ENCODE measurements at places on chromosomes 7 and 10.

DNA sequence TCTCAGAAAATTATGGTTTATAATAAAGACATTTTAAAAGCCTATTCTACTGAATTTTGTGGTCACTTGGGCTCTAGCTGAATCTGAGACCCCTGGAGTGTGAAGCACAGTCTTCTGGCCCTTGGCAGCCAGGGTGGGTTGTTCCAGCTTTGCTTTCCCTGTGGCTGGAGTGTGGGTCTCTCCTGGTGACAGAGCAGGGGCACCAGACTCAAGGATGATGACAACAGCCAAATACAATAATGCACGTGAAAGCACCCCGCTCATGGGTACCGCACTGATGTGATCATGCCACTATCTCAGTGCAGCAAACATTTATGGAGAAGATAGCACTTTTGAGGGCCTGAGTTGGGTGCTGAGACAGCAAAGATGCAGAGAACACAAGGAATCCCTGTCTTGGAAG, 134.8 kb upstream of the ADAM12 start:
- no peak for DNase-seq

DNA sequence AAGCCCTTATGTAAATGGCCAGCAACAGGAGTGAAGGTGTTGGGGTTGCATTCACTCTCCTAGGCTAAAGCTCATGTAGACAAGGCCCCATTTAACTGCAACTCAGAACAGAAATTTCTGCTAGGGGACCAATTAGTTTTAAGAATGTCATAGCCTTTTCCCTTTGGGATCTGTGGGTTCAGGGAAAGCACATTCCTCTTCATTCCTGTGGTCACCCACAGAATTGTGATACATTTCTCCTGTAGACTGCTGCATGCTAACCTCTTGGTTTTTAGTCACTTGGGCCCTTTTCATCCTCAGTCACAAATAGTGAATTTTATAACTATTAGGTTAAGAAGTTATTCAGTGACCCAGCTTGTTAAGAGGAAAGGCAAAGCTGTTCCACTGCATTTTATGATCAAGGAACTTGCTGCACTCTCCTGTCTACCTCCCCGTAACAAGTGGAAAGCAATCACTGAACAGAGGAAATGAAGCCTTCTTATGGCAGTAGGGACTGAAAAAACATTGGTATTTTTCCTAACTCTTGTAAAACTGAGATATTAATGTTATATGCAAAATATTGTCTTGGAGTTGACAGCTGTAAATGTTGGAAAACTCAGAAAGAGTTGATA, 124.9 kb downstream of the SND1 start:
- peak; percentile 88 for DNase-seq

- DNase-seq: no peak
Measured at GRCh38 chr10:20313665-20314064, 497.4 kb downstream of the PLXDC2 start.

GRCh38 chr7:36583318-36583717, 141.0 kb downstream of the AOAH start:
- peak; percentile 67 for DNase-seq

GRCh38 chr7:127337581-127337980, 54.9 kb downstream of the ZNF800 start:
- no peak for DNase-seq

- no peak for DNase-seq
Measured at GRCh38 chr10:64396105-64396708, 875.0 kb downstream of the REEP3 start.

DNA sequence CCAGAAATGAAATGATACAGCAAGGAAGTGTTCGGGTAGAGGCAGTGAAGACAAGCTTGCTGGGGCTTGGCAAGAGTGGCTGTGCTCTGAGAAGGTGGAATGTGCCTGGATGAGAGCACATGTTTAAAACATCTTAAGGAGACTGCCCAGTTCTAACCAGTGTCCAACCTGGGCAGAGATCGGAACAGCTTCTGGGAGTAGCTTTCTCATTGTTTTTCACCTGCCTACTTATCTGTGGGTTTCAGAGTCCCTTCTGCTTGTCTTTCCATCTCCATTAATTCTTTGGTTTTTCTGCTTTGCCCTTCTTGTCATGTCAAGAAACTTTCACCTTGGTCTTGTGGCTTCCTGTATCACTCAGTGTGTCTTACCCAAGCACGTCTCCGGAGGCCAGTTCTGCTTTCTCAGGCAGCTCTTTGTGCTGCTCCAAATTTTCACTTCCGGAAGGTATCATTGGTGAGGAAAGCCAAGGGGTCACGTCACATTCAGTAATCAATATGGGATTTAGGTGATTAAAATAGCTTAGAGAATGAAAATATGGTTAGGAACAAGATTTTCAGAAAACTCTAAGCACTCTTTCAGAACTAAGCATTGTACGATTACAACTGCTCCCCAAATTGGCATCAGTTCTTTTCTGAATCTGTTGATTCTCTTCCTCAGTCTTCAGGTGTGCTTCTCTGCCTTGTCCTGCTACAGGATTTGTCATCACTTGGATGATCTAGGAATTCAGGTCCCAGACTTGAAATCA, 5.5 kb upstream of the LAMB4 start:
- no peak for DNase-seq

DNA sequence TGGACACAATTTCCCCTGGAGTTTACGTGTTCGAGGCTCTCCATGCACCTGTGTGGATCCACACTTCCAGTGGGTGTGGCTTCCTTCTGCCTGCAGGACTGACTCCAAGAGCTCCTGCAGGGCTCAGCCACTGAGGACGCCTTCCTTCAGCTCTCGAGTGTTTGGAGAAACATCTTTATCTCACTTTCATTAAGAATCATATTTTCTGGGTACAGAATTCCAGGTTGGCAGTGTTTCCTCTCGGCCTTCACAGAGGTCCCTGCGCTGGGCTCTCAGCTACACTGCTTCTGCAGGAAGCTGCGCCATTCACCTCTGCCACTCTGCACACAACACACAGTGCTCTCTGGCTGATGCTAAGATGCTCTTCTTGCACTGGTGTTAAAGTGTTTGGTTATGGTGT, 69.9 kb upstream of the NKX6-2 start:
- DNase-seq: no peak

- DNase-seq: peak; percentile 44
Measured at GRCh38 chr10:103859161-103860086, 4.0 kb upstream of the SH3PXD2A start.

DNA sequence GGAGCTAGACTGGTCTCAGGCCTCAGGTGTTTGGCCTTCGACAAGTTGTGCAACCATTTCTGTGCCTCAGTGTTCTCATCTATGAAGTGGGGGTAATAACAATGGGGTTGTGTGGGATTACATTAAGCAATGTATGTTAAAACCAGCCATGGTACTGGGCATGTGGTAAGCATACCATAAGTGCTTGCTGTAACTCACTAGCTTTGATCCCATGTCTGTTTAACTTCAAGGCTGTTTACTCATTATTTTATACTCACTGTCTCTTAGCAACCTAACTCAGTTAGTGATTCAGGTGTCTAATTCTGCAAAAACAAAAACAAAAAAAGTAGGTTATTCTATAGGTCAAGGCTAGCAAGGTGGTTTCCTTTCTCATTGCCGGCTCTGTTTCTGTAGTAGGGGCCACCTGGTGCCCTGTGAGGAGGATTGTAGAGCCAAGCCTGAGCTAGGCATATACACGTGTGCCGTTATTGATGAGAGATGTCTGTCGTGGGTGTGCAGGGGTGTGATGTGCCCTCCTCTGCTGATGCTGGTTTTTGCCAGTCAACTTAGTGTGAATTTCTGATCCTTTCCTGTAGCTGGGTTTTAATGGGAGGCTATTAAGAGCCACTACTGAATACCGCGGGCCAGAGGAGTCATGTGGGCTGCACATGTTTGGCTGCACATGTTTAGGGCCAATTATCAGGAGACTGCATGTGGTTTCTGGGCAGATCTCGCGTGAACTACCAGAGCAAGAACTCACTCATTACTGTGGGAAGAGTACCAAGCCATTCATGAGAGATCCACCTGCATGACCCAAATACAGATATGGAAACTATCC, 56.2 kb downstream of the EEPD1 start:
- peak; percentile 41 for DNase-seq

GRCh38 chr10:5555881-5556280, 31.1 kb downstream of the CALML3 start:
- no peak for DNase-seq

- DNase-seq: no peak
Measured at GRCh38 chr7:67620216-67620933, 623.7 kb downstream of the TYW1 start.

DNA sequence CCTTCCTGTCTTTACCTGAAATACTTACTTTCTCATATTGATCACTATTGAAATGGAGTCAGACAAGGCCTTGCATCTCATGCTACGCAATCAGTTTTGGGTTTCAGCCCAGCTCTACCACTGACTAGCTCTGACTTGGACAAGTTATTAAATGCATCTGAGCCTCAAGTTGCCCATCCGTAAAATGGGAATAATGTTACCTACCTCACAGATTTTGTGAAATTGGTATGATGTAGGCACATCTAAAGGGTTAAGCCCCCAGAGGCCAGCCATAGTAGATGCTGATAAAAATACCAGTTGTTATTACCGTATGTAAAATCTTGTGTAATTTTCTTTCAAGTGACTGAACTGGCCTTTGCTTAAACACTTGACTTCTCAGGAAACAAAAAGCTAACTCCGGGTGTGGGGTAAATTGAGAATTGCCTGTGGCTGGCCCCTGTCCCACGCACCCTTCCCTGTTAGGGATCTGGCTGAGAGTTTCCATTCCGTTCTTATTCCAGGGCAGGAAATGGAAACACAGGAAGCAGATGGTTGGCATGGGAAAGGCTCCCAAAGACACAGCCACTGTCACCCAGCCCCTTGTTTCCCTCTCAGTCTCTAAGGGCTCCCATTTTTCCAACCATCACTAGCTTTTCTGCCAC, 7.5 kb downstream of the DUSP5 start:
- DNase-seq: no peak

DNA sequence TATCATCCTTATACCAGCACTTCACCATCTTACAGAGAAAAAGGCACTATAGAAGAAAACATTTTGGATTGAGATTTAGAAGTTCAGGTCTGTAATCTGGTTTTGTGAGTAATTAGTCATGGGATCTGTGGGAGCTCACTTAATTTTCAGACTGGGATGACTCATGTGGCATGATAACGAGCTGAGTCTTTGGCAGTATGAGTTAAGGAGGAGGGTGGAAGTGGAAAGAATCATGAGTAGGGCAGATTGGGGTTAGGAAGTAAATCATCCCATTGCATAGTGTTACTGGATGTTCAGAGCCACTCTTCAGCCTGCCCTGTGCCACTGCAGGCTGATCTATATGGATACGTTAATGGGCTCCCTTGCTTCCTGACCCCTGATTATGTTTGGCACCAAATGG, 64.9 kb downstream of the ZNF92 start:
- peak; percentile 82 for DNase-seq

DNA sequence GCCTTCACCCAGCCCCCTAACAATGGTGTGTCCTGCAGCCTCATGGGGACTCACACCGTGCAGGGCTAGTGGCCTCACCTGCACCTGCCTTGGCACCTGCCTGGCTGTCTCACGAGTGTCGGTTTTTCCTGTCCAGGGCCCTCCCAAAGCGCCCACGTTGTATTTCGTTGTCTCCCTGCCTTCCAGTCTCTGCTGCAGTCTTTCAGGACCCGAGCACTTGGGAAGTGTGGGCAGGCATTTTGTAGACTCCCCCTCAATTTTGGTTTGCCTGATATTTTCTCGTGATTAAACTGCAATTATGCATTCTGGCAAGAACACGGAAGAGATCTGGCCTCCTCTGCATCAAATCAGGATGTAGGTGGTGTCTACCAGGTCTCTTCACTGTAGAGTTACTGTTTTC, 17.9 kb downstream of the BNIP3 start:
- no peak for DNase-seq

GRCh38 chr10:107614939-107615685, 450.6 kb upstream of the SORCS1 start:
- DNase-seq: peak; percentile 86

DNA sequence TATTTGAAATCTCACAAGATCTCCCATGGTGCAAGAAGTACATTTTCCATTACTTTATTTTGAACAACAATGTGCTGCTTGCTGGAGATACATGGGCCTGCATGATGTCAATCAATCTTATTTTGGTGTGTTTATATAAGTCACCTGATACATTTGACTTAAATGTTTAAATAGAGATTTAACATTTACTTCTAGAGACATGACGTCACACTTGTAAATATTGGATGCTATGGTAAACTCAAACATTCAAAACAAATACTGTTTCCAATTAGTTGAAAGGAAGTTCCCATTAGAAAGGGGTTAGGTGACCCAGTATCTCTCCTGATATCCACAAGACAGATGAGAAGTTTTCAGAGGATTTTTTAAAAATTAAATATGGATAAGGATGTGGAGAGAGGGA, 214.5 kb downstream of the NSUN6 start:
- no peak for DNase-seq

DNA sequence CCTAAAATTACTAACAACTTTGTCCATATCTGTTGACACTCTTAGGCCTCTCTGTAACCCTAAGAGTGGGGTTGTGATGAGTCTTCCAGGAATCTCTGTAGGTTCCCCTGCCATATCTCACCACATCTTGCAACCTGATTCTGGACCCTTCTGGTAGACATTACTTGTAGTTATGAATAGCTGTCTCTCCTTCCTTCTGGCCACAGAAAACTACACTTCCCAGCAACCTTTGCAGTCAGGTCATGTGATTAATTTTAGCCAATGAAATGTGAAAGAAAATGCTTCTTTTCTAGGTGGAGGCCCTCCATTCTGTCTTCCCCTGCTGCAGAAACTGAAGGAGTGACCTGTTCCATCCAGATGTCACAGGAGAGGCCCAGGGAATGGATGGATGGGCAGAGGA, 147.6 kb upstream of the AOAH start:
- no peak for DNase-seq
